Mucosa of gallbladder (tissue), 1 donor: ENCODE measurements at places on chromosomes 5 and 9.

DNA sequence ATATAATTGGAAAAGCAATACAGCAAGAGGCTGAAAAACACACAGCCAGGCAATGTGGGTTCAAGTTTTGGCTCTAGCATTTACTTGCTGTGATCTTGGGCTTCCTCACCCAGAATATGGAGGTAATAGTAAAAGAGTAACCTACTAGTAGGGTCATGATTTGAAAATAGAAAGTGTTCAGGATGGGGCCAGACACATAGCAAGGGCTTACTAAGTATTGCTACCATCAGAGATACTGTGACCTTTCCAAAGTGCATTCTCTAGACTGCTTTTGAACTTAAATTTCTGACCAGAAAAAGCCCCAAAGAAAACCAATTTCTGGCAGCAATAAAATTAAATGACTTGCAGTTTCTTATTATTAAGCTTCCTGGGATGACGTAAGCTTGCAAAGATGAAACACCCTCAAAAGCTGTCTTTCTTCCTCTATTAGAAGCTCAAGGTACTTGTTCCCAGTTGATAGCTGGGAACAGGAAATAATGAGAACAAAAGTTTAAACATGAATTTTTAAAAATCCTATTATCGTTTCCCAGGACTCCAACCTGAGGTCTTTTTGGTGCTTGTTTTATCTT is 20.3 kb downstream of the SLC45A2 start:
- DNase-seq: no peak

GRCh38 chr9:91503673-91504081 is 80.0 kb upstream of the NFIL3 start:
- no peak for DNase-seq

GRCh38 chr5:171593401-171593800 is 174.0 kb downstream of the FGF18 start:
- no peak for DNase-seq

GRCh38 chr5:178349075-178349511 is 116.5 kb upstream of the PHYKPL start:
- DNase-seq: no peak

- no peak for DNase-seq
Measured at GRCh38 chr5:82889088-82889487, 188.1 kb downstream of the TMEM167A start.
